Adrenal gland (tissue), 19 donors: ENCODE measurements at places on chromosomes 11 and 22.

DNA sequence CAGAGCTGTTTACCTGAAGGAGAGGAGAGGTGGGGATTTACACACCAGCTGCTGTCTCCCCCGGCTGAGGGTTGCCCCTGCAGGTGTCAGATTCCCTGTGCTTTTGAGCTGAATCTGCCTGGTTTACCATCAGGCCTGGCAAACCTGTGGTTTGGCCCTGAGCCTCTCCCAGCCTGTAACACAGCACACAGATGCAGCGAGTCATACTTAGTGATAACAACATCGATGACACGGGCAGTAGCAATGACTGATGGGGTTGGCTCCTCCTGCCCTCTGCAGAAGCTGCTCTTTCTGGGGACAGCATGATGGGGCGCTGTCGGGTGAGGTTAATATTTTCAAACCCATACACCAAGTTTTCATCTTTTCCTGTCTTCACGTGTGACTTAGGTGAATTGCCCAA is 380.0 kb upstream of the B3GAT1 start:
- H3K4me3 ChIP-seq: no peak overlapping the region
- H3K27me3 ChIP-seq: no peaks in the 10 kb centered on the region
- no peak overlapping the region for H3K27ac ChIP-seq
- H3K36me3 ChIP-seq: no peaks in the 10 kb centered on the region
- no peaks in the 10 kb centered on the region for H3K4me1 ChIP-seq
- DNase-seq: no peak

- no peak within 1 kb of the TSS for H3K4me3 ChIP-seq
- no peaks in the 10 kb centered on the region for H3K4me1 ChIP-seq
- H3K27ac ChIP-seq: no peak within 1 kb of the TSS
Observed at GRCh38 chr11:129815596-129816461, at the start of gene TMEM45B. TMEM45B (plus strand) TSS chr11:129815848; CDS start chr11:129852483, 36,635 bp downstream.

GRCh38 chr22:49234459-49234858 is 593.2 kb downstream of the BRD1 start:
- no peak for DNase-seq
- no peak overlapping the region for H3K27ac ChIP-seq
- H3K36me3 ChIP-seq: no peaks in the 10 kb centered on the region
- H3K27me3 ChIP-seq: no peaks in the 10 kb centered on the region
- no peaks in the 10 kb centered on the region for H3K4me1 ChIP-seq
- H3K4me3 ChIP-seq: no peak overlapping the region

GRCh38 chr11:86155200-86155844 is 86.4 kb upstream of the PICALM start:
- H3K27ac ChIP-seq: no peak overlapping the region
- H3K4me3 ChIP-seq: no peak overlapping the region
- no peaks in the 10 kb centered on the region for H3K27me3 ChIP-seq
- no peaks in the 10 kb centered on the region for H3K4me1 ChIP-seq

DNA sequence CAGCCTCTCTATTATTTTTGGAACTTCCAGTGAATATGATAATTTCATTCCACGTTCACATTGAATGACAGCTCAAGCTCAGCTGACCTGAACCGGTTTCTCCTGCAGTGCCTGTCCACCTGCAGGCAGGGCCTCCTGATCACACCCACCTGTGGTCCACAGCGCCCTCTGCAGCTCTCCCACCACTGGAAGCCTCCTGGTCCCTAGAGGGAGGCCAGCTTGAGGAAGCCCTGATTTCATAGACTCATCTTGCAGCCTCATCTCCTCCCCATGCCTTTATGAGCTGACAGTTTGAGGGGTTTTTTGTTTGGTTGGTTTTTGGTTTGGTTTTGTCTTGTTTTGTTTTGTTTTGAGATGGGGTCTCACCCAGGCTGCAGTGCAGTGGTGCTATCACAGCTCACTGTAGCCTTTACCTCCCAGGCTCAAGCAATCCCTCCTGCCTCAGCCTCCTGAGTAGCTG is 29.9 kb upstream of the MALAT1 start:
- H3K36me3 ChIP-seq: no peaks in the 10 kb centered on the region
- H3K4me1 ChIP-seq: peaks cover 26% of the 10 kb centered on the region
- no peak overlapping the region for H3K4me3 ChIP-seq
- peak overlapping the region; percentile 59 for H3K27ac ChIP-seq
- peak; percentile 75 for DNase-seq
- no peaks in the 10 kb centered on the region for H3K27me3 ChIP-seq

DNA sequence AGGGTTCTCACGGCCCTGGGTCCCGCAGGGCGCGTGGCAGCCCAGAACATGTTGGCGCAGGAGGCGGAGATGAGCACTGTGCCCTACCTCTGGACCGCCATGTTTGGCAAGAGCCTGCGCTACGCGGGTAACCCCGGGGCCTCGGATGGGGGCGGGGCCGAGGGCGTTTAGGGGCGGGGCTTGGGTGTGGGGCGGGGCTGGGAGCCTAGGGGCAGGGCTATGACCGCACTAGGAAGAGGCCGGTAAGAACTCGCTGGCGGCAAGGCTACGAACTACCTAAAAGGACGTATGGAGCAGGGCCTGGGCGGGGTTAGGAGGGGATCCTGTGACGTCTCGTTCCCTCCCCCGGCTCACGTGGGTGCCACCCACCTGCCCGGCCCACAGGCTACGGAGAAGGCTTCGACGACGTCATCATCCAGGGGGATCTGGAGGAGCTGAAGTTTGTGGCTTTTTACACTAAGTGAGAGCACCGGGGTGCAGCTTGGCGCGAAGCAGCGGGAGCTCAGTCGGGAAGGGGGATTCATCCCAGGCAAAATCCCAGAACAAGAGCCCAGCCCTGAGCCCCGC is 2.8 kb upstream of the LZTR1 start:
- H3K27me3 ChIP-seq: no peaks in the 10 kb centered on the region
- DNase-seq: peak; percentile 86
- H3K27ac ChIP-seq: no peak overlapping the region
- peaks cover 37% of the 10 kb centered on the region for H3K4me1 ChIP-seq

DNA sequence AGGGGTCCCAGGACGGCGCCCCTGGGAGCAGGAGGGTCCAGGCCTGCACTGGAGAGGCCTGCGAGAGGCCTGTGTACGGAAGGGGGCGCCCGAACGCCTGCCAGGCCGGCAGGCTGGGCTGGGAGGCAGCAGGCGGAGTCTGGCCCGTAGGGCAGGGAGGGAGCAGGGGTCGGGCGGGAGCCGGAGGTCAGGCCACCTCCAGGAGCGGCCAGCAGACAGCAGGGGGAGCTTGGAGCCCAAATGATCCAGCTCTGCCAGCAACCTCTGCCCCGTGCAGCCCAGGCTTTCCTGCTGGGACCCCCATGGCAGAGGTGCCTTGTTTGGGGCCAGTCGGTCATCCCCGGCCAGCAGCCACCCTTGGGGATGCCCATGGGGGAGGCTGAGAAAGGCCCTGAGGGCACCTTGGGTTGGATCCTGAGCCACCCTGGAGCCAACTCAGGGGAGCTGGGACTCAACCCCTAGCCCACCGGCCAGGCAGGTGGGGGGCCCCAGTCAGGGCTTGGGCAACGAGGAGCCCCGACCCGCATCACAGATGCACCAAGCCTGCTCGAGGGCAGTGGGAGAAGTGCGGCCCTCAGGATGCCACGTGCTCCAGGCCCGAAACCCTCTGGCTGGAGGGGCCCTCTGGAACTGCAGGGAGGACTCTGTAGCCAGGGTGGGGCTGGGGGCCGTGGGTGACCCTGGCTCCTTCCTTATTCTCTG is 9.6 kb upstream of the SYT8 start:
- no peak overlapping the region for H3K4me3 ChIP-seq
- no peak for DNase-seq
- no peaks in the 10 kb centered on the region for H3K4me1 ChIP-seq
- no peaks in the 10 kb centered on the region for H3K36me3 ChIP-seq
- peaks cover under 1% of the 10 kb centered on the region for H3K27me3 ChIP-seq

DNA sequence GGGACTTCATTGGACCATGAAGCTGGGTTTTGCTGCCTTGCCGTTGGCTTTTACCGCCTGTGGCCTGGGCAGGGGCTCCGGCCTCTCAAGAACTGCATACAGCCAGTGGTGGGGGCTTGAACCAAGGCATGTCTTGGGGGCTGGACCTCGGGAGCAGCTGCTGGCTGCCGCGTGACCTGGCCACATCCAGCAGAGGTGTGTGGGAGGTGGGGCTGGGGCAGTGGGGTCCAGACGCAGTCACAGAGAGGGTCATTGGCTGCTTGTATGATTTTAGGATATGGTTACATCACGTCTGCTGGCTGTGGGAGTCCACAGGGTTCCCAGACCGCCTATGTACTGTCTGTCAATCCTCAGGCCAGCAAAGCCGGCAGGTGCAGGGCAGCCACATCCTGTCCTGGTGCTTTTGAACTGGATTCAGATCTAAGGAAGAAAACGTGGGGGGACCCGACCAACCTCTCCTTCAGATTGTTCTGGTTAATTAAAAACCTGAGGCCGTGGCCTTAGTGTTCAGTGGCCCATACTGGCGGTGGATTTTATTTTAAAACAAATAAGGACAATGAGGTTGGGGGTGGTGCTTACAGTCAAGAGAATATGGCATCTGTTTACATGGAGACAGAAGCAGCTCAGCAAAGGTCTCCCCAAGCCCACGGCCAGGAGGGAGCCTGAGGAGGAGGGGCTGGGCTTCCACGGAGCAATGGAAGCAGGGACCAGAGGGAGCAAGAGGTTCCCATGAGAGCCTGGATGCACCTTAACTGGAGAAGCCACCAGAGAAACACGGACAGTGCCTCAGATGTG is 426.0 kb downstream of the TBC1D22A start:
- no peaks in the 10 kb centered on the region for H3K4me1 ChIP-seq
- no peaks in the 10 kb centered on the region for H3K36me3 ChIP-seq
- H3K27ac ChIP-seq: no peak overlapping the region
- no peaks in the 10 kb centered on the region for H3K27me3 ChIP-seq

DNA sequence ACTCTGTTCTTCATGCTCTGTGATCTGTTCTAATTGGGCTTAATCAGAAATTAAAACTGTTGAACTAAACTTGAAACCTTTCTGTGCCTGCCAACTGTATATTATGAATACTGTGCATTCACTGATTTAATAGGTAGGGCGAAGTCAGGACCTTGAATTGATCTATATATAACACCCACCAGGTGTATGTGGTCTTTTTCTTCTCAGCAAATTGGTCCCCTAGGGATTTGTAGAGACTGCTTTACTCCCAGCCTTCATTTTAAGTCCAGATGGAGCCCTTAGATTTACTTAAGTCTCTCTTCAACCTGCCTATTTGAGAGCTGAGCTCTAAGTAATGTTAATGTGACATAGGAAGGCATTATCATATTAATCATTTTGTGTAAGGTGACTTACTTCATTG is 257.5 kb downstream of the TMEM135 start:
- no peaks in the 10 kb centered on the region for H3K27me3 ChIP-seq
- H3K27ac ChIP-seq: no peak overlapping the region

GRCh38 chr11:33935005-33935404 is 43.1 kb upstream of the LMO2 start:
- DNase-seq: no peak
- H3K27me3 ChIP-seq: no peaks in the 10 kb centered on the region
- no peaks in the 10 kb centered on the region for H3K36me3 ChIP-seq

- no peaks in the 10 kb centered on the region for H3K36me3 ChIP-seq
- H3K4me1 ChIP-seq: peaks cover 84% of the 10 kb centered on the region
- no peak overlapping the region for H3K27ac ChIP-seq
- H3K4me3 ChIP-seq: no peak overlapping the region
- no peaks in the 10 kb centered on the region for H3K27me3 ChIP-seq
Observed at GRCh38 chr11:47510209-47510608, 42.7 kb downstream of the CELF1 start.

DNA sequence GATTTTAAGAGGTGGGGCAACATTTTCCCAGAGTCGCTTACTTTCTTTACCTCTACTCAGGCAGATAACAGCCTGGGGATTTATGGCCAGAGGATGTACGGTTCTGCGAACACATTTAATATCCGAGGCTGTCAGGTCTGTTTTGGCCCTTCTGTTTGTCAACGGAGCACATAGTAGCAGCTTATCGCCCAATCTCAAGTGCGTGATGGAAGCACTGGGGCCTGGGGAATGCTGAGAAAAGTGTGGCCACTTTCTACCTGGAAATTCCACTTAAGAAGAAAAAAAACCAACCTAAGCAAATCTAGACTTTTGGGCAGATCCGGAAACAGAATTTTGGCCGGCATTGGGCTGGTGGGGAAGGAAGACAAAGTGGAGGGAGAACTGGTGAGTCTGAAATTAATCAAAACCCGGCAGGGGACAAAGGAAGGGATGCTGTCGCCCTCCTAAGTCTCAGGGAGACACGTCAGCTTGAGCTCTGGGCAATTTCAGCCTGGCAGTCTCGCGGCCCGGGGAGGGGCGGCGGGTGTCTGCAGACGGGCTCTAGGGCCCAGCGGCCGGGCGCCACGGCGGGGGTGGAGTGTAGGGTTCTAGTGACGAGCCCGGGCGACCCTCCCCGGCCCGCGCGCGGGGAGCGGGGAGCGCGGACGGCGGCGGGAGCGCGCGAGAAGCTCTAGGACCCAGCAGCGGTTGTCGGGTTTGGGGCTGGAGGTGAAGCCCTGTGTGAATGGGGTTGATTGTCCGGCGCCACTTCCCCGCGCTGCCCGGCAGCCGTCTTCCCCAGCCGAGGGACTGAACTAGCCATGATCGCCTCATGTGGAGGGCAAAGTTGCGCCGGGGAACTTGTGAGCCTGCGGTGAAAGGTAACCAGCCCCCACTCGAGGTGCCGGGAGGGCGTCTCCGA is at the start of gene AMOTL1:
Gene AMOTL1, plus strand, starts transcription at position 656 of the 901 bp plus-strand sequence. Its CDS starts 156 bp downstream, at position 812.
- H3K4me3 ChIP-seq: peak within 1 kb of the TSS; percentile 41
- DNase-seq: peak; percentile 92
- no peaks in the 10 kb centered on the region for H3K27me3 ChIP-seq
- H3K4me1 ChIP-seq: no peaks in the 10 kb centered on the region
- H3K27ac ChIP-seq: no peak within 1 kb of the TSS
- no peaks in the 10 kb centered on the region for H3K36me3 ChIP-seq

DNA sequence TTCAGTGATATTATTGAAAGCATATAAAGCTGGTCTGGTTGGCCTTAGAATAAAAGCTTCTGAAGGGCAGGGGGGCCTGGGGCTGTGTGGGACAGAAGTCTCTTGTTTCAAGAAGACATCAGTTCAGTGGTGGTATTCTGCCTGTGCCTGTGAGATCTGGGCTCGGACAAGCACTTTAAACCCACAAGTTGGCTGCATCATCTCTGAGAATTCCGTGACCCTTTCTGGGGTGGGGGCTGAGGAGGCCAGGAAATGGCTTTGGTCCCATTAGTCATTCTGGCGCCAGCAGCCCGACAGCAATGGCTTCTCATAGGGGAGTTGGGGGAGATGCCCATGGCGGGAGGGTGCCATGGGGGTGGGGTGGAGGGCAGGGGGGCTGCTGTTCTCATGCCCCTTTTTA is 104.1 kb downstream of the PKNOX2 start:
- H3K27me3 ChIP-seq: no peaks in the 10 kb centered on the region
- no peak overlapping the region for H3K27ac ChIP-seq
- DNase-seq: no peak
- H3K4me1 ChIP-seq: no peaks in the 10 kb centered on the region
- no peak overlapping the region for H3K4me3 ChIP-seq

DNA sequence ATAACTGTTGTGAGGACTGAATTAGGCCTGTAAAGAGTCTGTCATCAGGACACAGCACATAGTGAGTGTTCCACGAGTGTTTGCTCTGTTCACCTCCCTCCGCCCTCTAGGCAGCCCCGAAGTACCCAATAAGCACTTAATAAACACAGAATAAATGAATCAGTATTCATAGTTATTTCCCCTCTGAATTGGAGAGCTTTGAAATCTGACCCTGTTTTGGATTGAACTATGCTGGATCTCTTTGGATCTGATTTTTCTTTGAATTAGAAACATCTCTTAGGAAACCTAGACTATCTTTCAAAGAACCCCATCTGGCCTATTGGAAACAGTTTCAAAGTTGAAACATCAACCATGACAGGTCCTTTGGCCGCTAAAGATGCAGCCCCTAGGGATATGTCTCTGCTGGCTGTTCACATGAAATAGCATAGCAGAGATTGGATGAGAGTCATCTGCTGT is 615.5 kb downstream of the NTM start:
- H3K4me1 ChIP-seq: no peaks in the 10 kb centered on the region
- H3K27ac ChIP-seq: no peak overlapping the region
- H3K27me3 ChIP-seq: no peaks in the 10 kb centered on the region
- no peaks in the 10 kb centered on the region for H3K36me3 ChIP-seq
- no peak overlapping the region for H3K4me3 ChIP-seq
